Activated naive CD4-positive, alpha-beta T cell treated with Interleukin-2 at 50 U/mL for 16 hours (primary cell): ENCODE measurements at places on chromosomes 1 and 21.

GRCh38 chr1:53412285-53413174 lies 46.7 kb upstream of the DMRTB1 start:
- DNase-seq, result no peak

GRCh38 chr1:211378844-211379243 lies 52.2 kb downstream of the TRAF5 start:
- DNase-seq, result no peak

GRCh38 chr1:9231648-9232332 lies 2.8 kb upstream of the H6PD start:
- no peak for DNase-seq

DNA sequence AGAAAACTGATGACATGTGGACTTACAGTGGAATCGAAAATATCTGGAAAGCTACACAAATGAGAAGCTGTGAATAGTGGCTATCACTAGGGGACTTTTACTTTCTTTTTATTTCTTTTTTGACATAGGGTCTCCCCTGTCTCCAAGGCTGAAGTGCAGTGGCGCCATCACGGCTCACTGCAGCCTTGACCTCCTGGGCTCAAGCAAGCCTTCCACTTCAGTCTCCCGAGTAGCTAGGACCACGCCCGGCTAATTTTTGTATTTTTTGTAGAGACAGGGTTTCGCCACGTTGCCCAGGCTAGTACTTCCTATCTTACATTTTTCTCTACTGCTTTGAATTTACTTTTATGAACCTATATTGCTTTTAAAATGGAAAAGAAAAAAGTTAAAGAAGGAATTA lies 10.5 kb downstream of the TMEM35B start:
- no peak for DNase-seq

DNA sequence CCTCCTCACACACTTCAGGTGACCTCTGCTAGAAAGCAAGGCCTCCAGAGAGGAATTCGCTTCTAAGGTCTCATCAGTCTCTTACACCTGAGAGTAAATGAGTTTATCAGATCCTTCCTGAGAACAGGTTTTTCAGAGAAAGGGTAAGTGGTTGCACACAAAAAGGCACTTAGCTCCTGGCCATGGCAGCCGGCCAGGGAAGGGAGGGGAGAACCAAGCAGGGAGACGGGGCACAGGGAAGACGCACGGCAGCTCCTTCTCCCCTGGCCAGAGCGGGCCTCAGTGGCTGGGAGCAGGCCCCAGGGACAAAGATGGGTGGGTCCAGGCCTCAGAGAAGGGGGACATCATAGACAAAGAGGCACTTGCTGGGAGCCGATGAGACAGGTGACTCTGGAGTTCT lies 3.6 kb upstream of the TNNT2 start:
- no peak for DNase-seq

GRCh38 chr1:171663036-171663853 lies 10.8 kb upstream of the MYOC start:
- no peak for DNase-seq

DNA sequence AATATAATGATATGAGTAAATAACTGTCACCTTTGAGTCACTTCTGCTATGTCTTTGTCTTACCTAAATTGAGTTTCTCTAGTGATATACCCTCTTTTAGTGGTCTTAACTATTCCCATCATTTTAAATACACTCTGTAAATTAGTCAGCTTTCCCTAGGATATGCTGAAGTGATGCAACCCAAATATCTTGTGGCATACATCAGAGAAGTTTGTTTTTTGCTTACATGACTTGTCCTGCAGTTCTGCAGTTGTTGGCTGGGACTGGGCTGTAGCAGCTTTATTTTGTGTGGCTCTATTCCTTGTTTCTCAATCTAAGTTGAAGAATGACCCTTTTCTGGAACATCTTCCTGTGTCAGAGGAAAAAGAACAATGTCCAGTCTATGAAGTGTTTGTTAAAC lies 76.4 kb downstream of the TTC3 start:
- DNase-seq, result no peak

GRCh38 chr1:223144431-223144830 lies 1.4 kb upstream of the TLR5 start:
- no peak for DNase-seq

GRCh38 chr1:153623101-153623500 lies 4.2 kb downstream of the S100A13 start:
- no peak for DNase-seq
